ENCODE measurements at places on chromosomes 12 and 14.

DNA sequence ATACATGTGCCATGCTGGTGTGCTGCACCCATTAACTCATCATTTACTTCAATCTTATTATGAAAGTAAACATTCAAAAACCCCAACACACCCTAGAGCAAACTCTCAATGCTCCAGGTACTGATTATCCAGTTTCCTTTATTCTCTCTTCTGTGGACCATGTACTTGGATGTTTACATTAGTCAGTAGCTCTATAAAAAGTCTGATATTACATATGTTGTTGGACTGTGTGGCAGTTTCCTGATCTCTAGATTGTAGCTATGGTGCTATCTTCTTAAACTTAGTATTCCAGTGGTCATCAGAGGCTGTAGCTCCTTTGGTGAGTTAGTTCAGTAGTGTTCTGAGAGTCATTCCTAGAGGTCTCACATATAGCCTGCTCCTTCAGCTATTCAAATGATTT lies 25.1 kb upstream of the ITGA5 start:
- DNase-seq = peak; percentile 29

DNA sequence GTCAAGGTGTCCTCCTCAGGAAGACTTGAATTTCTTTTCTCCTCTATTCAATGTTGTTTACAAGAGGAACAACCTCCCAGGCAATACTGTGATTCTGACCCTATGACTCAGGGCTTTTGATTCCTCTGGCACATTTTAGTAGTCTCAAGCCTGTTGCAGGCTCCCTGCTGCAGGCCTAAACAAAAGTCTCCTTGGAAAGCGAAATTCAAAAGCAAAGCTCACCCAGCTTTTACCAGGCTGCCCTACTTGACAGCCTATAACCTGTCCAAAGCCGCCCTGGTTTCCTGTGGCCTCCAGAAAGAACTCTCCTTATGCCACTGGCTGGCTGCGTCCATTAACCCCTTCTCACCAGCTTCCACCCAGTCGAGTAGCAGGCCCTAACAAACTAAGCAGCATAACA lies 11.6 kb downstream of the FGD6 start:
- DNase-seq = peak; percentile 39

DNA sequence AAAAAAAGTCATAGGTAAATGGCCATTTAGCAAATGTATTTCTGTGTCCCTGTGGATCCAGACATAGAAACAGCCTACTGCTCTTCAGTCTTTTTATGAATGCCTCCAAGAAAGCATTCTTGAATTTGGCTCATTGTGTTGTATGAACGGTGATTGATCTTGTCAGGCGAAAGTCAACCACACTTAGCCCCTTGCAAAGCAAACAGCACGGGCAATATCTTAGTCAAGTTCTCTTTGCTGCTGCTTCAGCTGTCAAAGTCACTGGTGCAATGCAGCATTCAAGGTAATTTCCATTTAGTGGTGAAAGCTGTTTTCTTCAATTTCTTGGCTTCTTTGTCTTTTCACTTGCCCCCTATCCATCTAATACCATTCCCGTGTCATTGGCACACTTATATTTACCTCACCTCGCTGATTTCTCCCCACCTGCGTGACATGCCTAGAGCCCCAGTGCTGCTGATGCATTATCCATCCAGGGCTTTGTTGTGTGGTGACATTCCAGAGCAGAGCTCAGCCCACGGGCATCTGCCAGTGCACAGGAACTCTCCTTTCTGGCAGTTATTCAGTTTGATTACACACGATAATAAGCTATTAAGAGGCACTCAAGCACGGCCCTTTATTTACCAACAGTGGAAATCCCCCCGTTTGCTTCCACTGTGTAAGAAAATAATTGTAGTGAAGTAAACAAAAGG lies 362.3 kb upstream of the NOVA1 start:
- peak; percentile 33 for DNase-seq

- DNase-seq = peak; percentile 94
Observed at GRCh38 chr14:31950764-31951637, 126.1 kb upstream of the ARHGAP5 start.

DNA sequence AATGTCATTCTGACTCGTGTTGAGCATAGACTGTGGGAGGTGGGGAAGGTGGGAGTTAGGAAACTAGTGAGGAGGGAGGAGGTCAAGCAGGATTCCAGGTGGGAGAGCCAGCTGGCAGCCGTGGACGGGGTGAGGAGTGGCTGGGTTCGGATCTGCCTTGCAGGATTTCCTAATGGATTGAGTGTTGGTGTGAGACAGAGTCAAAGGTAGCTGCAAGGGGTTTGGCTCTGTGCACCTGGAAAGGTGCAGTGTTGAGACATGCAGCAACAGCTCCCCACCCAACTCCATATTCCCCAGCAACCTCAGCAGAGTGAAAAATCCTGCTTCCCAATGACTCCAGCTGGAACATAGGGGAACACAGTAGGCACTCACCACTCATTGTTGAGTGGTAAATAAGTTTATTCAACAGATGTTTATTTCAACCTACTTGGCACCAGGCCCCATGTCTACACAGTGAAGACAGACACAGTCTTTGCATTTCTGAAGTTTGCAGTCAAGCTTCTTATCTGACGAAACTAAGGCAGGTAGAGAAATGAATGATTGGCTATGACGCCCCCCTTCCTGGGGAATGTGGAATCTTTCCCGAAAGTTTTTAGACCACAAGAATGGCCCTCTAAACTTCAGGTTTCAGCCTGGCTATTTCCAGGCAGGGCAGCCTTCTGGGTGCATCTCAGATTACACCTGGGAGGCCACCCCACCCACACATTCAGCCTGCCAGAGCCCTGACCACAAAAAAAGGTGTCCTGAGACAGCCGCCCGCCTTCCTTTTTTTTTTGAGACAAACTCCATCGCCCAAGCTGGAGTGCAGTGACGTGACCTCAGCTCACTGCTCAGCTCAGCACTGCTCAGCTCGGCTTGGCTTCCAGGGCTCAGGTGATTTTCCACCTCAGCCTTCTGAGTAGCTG lies 37.9 kb upstream of the PLEKHG6 start:
- DNase-seq = no peak

GRCh38 chr14:102873546-102874061 lies 48.9 kb upstream of the AMN start:
- no peak for DNase-seq

DNA sequence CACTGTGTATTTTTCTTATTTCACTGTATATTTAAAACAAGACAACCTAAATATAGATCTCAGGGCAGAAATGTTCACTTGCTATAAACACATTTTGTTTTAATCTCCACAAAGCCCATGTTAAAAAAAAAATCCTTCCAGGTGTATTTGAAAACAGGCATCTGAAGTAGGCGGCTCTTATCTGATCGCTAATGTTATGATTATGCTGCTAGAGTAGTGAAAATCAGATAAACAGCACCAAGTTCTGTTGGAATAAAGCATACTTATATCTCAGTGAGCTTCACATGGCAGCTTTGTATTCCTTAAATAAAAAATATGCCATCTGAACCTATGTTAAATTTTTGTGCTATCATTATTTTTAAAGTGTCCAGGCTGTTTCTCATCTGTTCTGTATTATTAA lies 47.6 kb upstream of the PZP start:
- DNase-seq = no peak

DNA sequence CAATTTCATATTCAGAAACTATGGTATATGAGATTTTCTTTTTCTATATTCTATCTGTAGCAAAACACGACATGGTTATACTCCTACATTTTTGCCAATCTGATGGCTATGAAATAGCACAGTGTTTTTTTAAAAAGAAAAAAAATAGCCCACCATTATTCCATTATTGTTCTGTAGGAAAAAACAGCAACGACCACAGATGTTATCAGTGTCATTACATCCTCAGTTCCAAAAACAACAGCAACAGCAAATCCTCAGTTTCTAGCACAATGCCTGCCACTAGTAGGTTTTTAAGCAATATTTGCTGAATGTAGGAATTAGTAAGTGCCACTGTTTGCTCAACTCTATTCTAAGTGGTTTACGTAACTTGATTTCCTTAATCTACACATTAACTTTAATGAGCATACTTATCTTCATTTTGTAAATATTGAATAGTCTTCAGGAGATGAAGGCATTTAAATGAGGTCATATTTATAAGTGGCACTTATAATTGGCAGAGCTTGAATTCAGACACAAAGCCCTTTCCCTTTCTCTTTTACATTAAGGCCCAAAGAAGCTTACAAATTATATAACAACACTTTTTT lies 8.3 kb downstream of the RNASE6 start:
- DNase-seq = no peak

DNA sequence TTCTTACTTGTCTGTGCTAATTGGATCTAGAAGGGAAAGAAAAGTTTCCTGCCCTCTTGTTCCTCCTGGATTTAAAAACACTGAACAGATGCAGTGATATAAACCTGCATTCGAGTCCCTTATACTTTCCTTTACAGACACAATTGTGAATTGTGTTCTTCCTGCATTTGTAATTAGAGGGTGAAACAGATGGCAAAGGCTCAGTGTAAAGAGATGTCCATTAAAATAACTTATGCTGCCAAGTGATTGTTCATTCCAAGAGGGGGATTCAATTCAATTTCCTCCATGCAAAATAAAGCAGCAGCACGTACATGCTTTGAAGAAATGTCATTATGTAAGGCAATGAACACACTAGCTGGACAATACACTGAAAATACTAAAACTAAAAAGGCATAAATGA lies 248.3 kb upstream of the LRIG3 start:
- DNase-seq = peak; percentile 83

DNA sequence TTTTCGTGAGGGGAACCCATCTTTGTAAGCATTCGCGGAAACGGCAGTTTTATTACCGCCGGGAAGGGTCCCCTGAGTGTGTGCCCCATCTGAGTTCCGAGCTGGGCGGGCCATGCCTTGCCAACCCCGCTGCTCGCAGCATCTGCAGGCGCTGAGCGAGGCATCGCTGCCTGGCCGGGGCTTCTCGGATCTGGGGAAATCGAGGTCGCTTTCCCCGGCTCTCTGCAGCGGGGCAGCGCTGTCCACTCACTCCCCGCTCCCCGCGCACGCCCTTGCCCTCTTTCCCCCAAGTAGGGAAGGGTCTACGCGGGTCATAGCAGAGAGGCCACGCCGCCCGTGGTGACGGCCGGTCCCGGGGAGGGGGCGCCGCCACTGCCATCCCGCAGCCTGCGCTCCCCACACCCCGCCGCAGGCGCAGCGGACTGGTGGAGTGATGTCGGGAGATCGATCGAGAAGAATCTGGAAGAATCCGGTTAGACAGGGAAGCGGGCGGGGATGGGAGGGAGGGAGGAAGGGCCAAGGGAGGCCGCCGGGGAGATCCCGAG lies 507 bp upstream of the FKBP4 start:
- DNase-seq = peak; percentile 68

DNA sequence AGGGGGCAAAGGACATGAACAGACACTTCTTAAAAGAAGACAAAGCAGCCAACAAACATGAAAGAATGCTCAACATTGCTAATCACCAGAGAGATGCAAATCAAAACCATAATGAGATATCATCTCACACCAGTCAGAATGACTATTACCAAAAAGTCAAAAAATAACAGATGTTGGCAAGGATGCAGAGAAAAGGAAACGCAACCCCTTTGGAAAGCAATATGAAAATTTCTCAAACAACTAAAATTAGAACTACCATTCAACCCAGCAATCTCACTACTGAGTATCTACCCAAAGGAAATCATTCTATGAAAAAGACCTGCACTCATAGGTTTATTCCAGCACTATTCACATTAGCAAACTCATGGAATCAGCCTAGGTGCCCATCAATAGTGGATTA lies 25.6 kb downstream of the MDM1 start:
- DNase-seq = no peak

DNA sequence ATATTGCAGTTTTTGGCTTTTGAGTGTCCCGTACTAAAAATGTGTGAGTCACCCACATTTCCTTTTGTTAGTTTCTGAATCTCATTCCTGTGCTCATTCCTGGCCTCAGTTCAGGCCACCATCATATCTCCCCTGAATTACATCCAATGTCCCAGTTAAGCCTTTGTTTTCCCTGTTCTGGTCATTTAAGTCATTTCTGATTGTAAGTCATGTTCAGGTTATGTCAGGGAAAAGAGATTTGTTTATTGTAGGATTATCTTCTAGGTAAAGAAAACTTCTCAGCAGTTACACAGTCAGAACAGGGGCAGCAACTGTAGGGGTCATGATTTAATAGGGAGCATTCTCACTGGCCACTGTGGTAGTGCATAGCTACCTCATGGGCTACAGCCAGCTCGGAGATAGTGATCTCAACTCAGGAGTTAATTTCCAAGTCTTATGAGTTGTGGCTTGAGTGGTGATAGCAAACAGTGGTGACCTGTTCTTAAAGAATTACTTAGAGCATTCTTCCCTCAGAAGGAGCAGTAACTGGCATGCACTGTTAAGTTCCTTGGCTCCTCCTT lies 6.7 kb downstream of the DDX47 start:
- no peak for DNase-seq

- no peak for DNase-seq
Observed at GRCh38 chr14:106837870-106838269, 1311.5 kb downstream of the TMEM121 start.

DNA sequence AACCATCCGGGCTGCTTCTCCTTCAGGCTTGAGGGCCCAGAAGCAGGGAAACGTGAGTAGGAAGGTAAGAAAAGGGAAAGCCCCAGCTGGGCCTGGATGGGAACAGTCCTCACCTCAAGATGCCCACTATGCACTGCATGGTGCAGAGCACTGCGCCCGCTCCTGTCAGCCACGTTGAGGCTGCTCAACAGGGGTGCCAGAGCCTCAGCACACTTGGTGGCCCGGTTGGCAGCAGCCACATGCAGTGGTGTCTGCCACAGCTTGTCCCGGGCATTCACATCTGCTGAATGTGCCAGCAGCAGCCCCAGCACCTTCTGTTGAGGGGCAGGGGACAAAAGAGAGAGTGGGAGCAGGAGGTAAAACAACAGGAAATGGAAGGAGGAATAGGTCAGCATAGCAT lies 2.5 kb downstream of the ANKRD52 start:
- DNase-seq = no peak

DNA sequence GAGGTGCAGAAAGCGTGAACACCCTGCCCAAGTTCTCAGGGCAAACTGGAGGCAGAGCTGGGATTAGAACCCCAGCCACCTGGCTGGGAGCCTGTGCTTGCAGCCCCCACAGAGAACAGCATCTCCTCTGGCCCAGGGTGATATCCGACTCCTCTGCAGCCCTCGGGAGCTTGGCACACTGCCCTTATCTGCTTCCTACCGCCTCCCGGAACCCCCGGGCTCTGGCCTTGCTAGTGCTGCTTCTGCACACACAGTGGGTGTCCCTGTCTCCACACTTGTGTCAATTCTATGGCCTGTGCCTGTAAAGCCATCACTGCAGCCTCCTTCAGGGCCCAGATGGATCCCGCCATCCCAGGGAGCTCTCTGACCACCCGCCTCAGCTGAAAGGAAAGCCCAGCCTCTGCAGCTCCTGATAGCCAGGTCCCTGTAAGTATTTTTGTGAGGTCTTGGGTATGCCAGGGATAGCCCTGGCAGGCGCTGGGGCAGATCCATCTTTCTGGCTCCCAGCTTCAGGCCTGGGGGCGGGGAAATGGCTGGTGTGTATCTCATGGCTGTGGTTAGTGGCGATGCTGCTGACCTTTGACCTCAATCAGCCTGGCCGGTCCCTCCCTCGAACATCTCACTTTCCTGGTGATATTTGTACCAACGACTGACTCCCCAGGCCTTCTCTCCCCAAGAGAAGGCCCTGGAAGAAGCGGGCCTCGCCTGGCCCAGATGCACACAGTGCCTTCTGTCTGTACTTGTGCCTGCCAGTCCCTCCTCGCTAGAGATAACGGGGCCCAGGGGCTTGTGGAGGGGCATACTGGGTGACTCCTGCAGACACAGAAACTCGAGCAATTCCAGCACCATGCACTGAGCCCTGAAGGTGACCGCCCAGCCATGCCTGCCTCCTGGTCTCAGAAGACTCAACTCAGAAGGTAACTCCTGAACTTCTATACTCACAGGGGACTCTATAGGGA lies 183.8 kb downstream of the CALM1 start:
- peak; percentile 91 for DNase-seq

- peak; percentile 16 for DNase-seq
Observed at GRCh38 chr14:28461389-28461788, 305.2 kb upstream of the FOXG1 start.
